ENCODE measurements at places on chromosomes 11 and 22.

- no peak for DNase-seq
Measured at GRCh38 chr11:128874427-128874826, 7.3 kb upstream of the KCNJ1 start.

DNA sequence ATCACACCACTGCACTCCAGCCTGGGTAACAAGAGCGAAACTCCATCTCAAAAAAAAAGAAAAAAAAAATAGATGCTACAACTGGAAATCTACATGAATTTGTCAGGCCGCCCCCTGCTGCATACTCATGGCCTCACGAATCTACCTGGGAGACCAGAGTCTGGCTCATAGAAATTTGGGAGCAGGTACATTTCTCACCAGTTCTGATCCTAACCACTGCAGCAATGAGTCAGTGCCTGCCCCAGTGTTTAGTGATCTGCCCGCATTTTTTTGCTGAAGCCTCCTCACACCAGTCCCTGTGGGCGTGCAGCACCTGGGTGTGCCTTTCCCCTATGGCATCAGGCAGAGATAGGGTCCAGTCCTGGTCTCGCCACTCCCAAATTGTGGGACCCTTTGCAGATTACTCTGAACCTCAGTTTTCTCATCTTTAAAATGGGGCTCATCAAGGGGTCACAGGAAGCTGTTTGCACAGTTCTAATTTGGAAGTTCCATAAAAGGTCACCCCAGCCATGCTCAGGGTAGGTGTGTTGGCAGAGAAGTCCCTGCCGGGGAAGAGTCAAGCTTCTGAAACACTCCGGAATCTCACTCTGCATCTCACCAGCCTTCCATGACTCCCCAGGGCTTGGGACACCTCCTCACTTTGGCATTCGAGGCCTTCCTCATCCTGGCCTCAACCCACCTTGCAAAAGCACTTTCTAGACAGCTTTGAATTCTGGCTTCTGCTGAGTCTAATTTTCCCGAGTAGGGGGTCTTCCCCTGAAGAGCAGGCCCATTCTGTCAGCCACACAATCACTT lies 39.3 kb upstream of the LINC01488 start:
- DNase-seq, result no peak

DNA sequence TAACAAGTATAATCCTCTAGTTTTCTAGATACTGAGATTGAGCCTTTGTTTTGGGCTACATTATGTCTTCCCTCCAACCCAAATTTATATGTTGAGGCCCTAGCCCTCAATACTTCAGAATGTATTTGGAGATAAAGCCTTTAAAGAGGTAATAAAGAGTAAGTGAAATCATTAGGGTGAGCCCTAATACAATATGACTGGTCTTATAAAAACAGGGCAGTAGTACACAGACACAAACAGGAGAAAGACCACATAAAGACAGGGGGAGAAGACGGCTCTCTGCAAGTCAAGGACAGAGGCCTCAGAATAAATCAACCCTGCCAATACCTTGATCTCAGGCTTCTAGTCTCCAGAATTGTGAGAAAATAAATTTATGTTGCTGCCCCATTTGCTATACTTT lies 6.3 kb downstream of the OR10V1 start:
- no peak for DNase-seq

DNA sequence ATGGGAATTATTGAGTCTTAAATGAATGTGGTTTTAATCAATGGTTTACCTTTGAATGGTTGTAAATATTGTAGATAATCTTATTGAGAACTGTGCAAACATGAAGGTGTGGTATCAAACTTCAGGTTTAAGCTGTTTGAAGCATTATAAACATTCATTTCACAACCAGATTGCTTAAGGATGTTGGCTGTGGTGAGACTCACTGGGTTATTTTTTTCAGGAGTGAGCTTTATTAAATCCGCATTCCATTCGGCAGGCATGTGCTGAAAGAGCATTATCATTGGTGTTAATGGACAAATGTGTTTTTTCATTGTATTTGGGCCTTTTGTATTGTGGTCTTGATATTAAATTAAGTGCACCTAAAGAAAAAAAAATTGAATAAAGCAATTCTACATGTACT lies 9.7 kb downstream of the MMP3 start:
- no peak for DNase-seq

DNA sequence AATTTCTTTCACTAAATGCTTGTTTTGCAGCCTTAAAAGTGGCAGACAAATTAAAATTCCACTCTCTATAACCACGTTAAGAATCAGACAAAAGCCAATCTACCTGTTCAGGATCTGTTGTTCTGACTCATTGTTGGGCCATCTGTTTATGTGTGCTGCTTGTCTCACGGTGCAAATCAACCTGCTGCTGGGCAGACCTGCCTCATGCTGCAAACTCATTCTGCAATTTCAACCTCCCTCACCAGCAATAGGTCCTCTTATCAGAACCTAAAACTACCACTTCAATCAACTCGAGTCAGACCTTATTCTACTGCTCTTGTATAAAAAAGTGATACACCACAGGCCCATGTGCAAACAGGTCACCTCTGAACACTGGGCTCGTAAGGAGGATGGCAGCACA lies 75.1 kb downstream of the LARGE2 start:
- DNase-seq, result no peak

GRCh38 chr11:16926883-16927626 lies 87.2 kb downstream of the PLEKHA7 start:
- DNase-seq, result no peak

- DNase-seq, result no peak
Measured at GRCh38 chr11:59273373-59273841, 60.7 kb upstream of the MPEG1 start.

- no peak for DNase-seq
Measured at GRCh38 chr11:76579056-76579751, 91.3 kb downstream of the LRRC32 start.

DNA sequence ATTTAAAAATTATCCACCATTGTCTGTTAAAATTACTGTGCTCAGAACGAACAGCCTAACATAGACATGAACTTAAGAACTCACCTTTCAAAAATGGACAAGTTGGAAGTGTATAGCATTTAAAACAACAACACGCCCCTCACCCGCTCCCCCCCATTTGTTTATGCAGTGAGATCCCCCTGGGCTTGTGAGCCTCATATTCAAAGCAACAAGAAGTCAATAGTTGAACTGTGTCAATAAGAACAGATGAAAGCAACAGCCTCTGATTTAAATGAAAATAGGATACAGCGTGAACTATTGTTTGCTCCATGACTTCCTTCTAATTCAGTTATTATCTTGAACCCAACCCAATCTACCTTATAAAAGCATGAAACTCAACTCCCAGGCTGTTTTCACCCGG lies 314.2 kb downstream of the BLID start:
- no peak for DNase-seq

DNA sequence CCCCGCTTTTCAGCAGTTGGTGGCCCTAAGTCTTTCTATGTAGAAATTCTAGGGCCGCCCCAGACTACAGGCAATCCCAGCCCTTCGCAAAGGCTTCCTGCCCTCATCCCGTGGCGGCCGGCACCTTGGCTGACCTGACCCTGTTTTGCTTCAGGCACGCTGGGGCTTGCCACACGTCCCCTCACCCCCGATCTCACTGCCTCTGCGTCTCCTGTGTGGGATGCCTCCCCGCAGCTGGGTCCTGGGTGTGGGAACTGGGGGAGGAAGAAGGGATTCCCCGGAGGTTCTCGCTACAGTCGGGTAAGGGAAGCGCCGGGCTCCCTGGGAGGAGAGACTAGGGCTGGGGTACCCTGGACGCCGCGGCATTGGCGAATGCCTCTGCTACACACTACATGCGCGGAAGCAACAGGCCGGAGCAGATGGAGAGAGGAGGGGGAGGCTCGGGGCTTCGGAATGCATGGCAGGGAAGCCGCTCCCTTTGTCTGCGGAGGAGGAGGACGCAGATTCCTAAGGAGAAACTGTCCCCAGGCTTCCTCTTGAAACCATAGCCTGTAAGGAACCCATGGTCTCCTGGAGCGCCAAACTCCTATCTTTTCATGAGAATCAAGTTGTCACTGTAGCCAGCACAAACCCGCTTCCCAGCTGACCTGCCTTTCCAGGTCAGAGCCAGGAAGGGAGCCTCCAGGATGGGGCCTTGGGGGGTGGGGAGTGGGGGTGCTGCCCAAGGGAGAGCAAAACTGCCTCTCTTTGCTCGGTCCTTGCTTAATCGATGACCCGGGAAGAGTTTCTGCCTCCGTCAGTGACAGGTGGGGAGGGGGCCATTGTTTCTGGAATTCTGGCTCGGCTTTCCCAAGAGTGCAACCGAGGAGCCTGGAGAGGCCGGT lies 1.4 kb downstream of the DTX4 start:
- DNase-seq, result peak; percentile 65

GRCh38 chr11:1129611-1130160 lies 28.1 kb upstream of the MUC5AC start:
- no peak for DNase-seq

- DNase-seq, result peak; percentile 50
Measured at GRCh38 chr11:33987975-33988580, 63.5 kb upstream of the CAPRIN1 start.

GRCh38 chr11:83158965-83159901 lies 2.3 kb downstream of the PCF11 start:
- no peak for DNase-seq

DNA sequence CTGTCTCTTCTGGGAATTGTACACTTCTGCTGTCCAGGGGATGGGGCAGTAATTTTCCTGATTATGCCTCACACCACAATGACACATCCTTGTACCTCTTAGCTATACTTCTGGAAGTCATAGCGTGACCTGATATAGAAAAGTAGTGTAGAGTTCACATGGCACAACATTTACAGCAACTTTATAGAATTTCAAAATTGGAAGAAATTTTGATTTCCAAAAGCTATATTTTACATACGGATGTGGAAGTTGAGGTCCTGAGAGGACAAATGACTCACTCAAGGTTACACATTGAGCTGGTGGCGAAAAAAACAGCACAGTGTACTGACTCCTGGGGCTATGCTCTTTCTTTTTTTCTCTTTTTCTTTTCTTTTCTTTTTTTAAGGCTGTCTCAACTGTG lies 6.3 kb upstream of the CYP2R1 start:
- DNase-seq, result no peak

DNA sequence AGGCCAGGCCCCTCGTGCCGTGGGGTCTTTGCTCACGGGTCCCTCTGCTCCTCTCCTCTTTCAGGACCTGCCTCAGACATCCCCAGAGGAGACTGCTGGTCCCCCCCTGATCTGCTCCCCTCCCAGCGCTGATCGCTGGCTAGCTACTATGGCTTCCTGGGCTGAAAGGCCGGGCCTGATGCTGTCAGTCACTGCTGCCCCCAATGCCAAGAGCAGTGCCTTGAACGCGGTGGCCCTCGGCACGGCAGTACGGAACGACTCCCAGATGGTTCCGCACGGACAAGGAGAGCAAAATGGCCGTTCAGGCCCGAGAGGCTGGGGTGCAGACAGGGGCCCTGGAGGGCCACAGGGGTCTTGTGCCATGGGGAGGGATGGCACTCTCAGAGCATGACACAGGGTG lies 21.5 kb downstream of the SULT4A1 start:
- no peak for DNase-seq

DNA sequence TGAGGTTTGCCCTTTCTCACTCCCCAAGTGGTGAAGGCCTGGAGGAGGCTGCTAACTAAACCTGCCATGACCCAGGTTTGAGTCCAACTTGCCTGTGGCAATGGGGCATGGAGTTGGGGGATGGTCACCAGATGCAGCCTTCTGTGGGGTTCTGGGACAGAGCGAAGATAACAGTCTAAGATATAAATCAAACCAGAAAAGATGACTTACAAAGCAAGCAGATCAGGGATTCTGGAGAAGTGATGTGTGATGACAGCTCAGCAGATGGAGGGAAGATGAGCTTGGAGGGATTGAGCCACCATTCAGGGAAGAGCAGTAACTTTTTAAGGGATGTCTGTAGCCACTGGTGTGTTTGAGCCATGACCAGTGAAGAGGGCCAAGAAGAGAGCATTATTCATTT lies 63.6 kb downstream of the MTNR1B start:
- DNase-seq, result no peak

- no peak for DNase-seq
Measured at GRCh38 chr11:11620173-11620920, 1.5 kb downstream of the GALNT18 start.

DNA sequence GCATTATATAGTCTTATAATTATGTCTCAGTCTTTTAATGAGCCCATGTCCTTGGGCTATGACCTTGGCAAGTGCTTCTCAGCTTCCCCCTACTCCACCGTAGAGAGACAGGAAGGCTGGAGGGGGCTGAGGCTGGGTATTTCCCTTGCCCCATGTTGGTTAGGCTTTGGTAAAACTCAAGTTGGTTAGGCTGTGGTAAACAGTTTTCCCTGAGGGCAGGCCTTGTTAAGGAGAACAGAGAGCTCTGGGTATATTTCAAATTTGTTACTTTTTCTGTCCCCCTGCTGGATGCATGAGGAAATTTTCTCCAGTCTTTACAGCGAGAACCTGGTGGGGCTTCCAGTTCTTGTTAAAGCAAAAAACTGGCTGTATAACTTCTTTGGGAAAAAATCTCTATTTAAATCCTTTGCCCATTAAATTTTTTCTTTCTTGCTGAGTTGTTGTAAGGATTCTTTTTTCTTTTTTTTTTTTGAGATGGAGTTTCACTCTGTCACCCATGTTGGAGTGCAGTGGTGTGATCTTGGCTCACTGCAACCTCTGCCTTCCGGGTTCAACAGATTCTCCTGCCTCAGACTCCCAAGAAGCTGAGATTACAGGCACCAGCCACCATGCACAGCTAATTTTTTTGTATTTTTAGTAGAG lies 12.2 kb upstream of the DCHS1 start:
- DNase-seq, result no peak

DNA sequence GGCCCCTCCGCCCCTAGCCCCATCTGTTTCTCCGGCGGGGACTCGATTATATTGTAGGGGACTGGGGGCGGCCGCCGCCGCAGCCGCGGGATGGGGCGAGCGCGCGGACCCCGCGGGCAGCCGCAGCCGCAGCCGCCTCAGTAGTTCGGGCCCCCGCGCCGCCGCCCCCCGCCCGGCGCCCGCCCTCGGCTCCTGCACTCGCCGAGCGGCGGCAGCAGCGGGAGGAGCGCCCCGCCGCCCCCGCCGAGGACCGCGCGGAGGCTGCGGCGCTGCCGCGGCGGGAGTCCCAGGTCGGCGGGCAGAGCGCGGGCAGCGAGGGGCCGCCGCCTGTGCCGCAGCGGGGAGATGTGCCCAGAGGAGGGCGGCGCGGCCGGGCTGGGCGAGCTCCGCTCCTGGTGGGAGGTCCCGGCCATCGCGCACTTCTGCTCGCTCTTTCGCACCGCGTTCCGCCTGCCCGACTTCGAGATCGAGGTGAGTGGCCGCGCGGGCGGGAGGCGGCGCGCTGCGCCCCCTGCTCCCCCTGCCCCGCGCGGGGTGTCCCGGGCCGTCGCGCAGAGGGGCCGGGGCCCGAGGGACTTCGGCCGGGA lies at the start of gene CECR2:
CECR2 (plus strand) TSS at position 22 of the 587 bp plus-strand sequence; CDS start at position 346, 324 bp downstream.
- no peak for DNase-seq

GRCh38 chr22:46509416-46510089 lies 27.9 kb downstream of the CELSR1 start:
- DNase-seq, result no peak

GRCh38 chr11:62410972-62411371 lies 7.9 kb upstream of the SCGB1A1 start:
- no peak for DNase-seq

DNA sequence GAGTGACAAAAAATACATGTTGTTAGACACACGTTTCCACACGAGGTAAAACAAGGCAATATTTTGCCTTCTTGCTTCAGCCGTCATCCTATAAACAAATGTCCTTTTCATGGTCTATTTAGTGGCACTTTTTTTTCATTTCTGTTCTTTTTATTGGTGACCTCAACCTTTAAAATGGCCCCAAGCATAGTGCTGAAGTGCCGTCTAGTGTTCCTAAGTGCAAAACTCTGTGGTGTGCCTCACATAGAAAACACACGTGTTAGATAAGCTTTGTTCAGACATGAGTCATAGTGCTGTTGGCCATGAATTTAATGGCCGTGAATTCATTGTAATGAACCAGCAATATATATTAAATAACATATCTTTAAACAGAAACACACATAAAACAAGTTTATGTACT lies 15.6 kb downstream of the OVCH2 start:
- DNase-seq, result no peak

Measured in C1 segment of cervical spinal cord (tissue), 14 donors.